GM06990 (cell line): ENCODE measurements at places on chromosomes 13 and 19.
A peak's percentile ranks its signal among the peaks of the same experiment; 100 is the strongest.

DNA sequence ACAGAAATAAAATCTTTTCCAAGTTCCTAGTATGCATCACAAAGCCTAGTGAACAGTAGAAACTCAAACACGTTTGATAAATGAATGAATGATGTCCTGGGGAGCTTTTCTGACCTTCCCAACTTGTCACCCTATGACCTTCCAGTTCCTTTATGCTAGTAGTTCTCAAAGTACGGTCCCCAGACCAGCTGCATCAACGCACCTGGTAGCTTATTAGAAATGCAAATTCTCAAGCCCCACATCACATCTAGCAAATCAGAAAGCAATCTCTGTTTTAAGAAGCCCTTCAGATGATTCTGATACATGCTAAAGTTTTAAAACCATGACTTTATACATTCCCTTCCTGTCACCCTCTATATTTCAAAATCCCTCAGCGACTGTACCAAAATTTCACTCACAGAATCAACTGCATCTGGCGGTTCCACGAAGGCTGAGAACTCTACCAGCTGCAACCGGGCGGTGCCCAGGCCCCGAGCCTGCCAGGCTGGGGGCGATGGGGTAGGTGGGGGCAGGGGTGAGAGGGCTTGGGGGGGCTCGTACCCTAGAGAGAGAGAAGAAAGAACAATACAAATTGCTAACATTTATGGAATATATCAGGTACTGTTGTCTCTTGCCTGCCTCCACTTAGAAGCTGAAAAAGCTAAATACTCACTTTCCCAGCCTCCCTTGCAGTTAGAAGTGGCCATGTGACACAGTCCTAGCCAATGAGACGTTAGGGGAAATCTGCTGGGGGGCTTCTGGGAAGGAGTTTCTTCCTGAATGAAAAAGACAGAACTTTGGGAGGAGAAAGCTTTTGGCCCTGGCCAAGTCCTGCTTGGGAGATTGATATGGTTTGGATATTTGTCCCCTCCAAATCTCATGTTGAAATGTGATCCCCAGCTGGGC lies 13.3 kb downstream of the CD37 start:
- no peak for DNase-seq

GRCh38 chr13:49219647-49220035 lies 497 bp upstream of the MLNR start:
- DNase-seq, result no peak

DNA sequence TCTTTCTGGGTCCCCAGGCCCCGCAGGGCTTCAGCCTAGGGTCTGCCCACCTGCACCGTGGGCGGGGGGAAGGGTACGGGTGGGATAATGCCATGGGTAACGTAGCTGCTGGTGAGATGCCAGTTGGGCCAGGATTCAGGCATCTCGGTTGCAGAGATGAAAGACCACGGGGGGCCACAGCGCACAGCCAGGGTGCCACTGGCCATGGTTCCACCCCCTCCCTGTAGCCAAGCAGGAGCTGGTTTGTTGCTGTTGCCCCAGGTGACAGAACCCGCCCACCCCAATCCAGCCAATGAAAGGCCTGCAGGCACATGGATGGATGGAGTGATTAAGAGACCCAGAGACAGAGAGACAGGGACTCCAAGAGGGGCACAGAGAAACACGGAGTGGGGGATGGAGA lies 1.0 kb upstream of the CGB7 start:
- no peak for DNase-seq

DNA sequence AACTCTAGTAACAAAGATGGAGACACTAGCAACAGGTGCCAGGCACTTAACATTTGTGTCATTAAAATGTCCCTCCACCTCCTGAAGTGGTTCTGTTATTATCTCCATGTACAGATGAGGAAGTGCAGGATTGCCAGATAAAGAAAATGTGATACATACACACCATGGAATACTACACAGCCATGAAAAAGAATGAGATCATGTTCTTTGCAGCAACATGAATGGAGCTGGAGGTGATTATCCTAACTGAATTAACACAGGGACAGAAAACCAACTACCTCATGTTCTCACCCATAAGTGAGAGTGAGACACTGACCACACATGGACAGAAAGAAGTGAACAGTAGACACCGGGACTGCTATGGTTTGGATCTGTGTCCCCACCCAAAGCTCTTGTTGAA lies 60.5 kb downstream of the ZNF557 start:
- no peak for DNase-seq

DNA sequence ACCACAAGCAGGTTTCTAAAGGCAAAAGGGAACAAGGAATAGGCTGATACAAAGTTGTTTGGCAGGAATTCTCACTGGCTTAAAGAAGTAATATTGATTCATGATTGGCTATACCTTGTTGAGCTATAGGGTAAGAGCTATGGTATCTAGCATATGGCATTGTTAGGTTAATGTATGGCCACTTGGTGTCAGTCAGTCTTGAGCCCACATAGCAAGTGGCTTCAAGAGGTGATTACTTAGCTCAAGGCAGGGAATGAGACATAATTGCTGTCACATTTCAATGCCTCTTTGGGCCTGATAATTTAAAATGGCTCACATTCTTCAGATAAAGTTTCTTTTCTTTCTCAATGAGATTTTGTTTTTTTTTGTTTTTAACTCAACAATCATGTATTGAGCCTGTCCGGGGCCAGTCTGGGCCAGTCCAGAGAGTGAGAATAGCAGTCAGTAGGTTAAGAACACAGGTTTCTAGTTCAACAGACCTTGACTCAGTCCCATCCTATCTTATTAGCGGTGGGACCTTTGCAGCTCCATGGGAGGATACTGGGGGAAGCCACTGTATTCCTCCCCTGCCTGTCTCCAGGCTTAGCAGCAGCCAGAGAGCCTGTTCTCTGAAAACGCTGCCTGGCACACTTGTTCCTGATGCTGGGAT lies 45.8 kb upstream of the RCBTB2 start:
- DNase-seq, result no peak

- peak; percentile 73 for DNase-seq
Measured at GRCh38 chr19:35641515-35642151, at the start of gene ETV2. Gene ETV2, plus strand, starts transcription at chr19:35641745. Its CDS starts 716 bp downstream, at chr19:35642461.
